NB4 (cell line): ENCODE measurements at places on chromosomes 5 and 9.

- no peak for DNase-seq
These were observed 193.7 kb downstream of the CYLC2 start for GRCh38 chr9:103188781-103189350.

DNA sequence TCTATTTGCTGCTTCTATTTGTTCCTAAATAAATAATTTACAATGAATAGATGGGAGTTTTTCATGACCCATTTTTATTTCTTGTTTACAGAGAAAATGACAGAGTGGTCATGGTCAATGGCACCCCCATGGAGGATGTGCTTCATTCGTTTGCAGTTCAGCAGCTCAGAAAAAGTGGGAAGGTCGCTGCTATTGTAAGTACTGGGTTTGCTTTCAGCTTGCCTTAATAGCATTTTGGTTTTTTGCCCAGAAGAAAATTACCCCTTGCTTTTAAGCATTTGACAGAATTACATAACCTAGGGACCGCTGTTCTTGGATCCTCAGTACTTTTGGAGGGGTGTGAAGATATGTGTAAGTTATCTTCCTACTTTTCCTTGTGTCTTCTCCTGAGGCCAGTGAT, 44.1 kb downstream of the TJP2 start:
- no peak for DNase-seq

GRCh38 chr9:95316794-95317118, 753 bp downstream of the FANCC start:
- DNase-seq, result peak; percentile 85

DNA sequence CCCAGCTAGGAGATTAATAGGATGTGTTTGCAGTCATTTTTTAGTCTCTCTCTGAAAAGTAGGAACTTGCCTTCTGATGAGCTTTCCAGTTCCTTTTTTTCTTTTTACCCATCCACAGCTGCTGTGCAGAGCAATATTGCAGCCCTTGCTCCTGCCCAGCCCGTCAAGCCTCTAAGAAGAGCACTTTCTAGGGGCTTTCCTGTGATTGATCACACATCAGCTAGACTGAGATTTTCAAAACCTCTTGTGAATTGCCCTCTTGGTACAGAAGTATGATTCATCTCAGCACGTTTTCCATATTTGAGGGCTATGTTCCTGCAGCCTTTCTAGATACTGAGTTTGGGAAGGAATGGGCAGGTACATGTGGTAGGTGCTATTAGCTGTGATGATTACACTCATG, 93.9 kb downstream of the GALNT10 start:
- DNase-seq, result peak; percentile 11

- no peak for DNase-seq
These were observed 238.1 kb downstream of the ACTL7B start for GRCh38 chr9:108617676-108618075.

- no peak for DNase-seq
These were observed 880 bp upstream of the PTPDC1 start for GRCh38 chr9:94083384-94083783.

- DNase-seq, result no peak
These were observed 36.7 kb upstream of the IZUMO3 start for GRCh38 chr9:24582146-24583126.

- DNase-seq, result peak; percentile 9
These were observed 18.4 kb downstream of the POU5F2 start for GRCh38 chr5:93723005-93723404.

GRCh38 chr5:116830079-116830478, 255.5 kb upstream of the SEMA6A start:
- DNase-seq, result no peak

GRCh38 chr5:87263498-87263897, 4.2 kb upstream of the RASA1 start:
- no peak for DNase-seq

DNA sequence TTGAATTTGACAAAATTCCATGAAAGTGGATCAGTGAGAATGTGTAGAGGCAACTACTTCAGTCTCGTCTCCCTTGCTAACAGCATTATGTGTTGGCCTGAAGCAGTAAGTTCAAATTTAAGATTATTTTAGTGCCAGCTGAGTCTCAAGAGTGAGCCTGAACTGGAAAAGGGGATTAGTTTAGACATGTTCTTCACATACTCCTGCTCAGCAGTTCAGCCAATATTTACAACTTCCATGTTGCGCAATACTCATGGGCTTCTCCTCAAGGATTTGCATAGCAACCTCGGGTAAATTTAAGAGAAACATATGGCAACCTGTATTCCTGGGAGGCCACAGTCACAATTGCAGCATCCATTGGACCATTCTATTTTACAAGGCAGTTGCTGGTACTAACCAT, 553.8 kb downstream of the PTPRD start:
- DNase-seq, result peak; percentile 25
